GM12891 (cell line): ENCODE measurements at places on chromosomes 13 and 19.

DNA sequence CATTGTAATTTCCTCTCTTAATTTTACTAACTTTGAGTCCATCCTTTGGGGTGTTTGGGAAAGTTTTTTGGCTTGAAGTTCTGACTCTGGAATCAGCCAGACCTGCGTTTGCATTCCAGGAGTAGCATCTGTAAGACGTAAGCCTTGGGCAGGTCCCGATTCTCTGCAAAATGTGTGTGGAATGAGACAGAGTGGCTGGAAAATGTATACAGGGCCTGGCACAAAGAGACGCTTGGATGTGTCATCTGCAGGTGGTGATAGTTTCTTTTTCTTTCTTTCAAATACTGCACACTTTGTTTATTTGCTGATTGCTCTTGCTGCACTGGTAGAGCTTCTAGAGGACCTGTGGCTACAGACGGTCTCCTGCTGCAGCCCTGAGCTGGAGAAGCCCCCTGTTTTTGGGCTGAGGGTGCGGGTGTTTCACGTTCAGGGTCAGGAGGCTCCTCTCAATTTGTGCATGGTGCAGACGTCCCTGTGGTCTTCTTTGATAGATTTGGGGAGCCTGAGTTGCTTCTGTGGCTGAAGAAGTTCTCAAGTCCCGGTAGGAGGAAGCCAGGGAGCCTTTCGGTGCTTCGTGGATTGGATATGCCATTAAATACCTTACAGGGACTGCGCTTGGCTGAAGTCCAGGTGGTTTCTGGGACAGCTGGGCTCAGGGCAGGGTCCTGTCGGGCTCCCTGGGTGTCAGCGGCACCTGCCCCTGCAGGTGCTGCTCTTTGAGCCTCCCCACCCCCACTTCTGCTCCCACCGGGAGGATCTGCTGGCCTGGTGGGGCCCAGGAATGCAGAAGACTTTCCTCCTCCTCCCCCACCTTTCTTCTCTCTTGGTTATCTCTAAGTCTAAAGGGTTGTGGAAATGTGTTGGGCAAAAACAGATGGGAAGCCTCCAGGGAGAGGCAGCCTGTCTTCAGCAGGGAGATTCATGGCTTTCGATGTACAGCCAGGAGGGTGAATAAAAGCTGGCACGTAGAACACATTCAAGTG lies 44.0 kb upstream of the GAS6 start:
- no peak for DNase-seq

GRCh38 chr13:69423844-69424243 lies 683.8 kb upstream of the ATXN8OS start:
- DNase-seq: no peak

DNA sequence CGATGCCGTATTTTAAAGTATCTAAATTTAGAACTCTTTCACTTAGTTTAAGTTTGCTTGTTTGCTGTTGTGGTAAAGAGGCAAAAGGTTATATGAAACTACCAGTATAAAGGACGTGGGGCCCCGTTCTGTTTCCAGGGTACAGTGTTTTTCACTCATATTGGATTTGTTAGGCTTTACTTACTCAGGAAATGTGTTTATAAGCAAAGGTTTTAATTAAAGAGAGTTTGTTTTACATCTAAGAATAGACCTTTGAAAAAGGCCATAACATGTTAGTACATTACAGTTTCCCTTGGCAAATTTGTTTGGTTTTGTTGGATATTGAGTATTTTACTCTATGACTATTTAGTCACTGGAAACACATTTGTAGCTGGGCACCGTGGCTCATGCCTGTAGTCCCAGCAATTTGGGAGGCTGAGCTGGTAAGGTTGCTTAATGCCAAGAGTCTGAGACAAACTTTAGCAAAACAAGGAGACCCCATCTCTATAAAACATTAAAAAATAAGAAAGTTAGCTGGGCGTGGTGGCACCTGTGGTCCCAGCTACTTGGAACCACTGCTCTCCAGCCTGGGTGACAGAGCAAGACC lies 7.1 kb downstream of the DGKH start:
- no peak for DNase-seq

DNA sequence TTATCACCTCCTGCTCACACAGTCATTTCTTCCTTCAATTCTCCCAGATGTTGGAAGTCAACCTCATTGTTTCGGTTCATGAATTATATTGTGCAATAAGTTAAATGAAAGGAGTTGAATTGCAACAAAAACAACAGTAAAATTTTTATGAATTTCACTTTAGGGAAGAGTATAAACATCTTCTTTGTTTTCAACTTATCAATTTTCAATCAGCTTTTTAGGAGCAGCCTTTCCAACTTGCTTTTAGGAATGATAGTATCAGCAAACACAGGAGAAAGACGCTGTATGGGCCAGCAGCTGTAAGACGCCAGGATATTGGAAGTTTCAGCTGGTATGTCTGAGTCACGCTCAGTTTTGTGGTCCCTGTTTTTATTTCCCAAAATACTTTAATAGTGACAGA lies 132.5 kb upstream of the ARGLU1 start:
- no peak for DNase-seq

DNA sequence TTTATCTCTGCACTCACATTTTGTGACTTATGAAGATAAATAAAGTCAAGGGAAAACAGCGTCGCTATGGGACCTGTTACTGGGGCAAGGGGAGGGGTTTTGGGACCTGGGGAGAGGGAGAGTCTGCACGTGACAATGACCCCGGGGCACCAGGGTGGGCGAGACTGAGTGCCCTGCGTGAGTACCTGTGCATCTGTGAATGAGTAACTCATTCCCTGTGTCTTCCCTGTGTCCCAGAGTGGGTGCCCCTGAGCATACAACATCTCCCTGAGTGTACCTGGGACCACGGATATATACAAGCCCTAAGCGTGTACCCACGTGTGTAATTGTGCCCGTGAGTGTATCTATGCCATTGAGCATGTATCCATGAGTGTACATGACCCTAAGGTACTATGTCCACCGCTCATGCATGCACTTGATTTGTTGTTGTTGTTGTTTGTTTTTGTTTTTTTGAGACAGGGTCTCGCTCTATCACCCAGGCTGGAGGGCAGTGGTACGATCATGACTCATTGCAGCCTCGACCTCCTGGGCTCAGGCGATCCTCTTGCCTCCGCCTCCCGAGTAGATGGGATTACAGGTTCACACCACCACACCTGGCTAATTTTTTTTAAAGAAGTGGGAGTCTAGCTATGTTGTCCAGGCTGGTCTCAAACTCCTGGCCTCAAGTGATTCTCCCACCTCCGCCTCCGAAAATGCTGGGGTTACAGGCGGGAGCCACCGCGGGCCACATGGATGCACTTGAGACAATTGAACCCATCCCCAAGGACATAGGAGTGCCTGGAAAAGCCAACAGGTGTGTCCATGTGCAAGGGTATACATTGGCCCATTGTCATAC lies 645 bp upstream of the TRAPPC5 start:
- DNase-seq: no peak

GRCh38 chr13:69283301-69283700 lies 824.3 kb upstream of the ATXN8OS start:
- DNase-seq: no peak

DNA sequence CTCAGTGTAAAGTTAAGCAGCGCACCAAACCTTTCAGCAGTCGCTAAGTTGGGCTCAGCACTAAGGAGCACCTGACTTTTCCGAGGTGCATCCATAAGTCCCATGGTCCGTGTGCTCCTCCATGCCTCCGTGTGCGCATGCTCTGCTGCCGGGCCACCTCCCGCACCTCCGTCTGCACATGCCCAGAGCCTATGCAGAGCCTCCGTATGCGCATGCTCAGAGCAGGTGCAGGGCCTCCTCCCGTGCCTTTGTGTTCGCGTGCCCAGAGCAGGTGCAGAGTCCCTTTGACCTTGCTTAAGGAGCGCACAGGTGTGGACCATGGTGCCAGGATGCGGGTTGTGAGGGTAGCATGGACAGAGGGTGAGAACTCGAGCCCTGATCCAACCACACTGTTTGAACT lies 46.0 kb downstream of the ATP11A start:
- DNase-seq: no peak

DNA sequence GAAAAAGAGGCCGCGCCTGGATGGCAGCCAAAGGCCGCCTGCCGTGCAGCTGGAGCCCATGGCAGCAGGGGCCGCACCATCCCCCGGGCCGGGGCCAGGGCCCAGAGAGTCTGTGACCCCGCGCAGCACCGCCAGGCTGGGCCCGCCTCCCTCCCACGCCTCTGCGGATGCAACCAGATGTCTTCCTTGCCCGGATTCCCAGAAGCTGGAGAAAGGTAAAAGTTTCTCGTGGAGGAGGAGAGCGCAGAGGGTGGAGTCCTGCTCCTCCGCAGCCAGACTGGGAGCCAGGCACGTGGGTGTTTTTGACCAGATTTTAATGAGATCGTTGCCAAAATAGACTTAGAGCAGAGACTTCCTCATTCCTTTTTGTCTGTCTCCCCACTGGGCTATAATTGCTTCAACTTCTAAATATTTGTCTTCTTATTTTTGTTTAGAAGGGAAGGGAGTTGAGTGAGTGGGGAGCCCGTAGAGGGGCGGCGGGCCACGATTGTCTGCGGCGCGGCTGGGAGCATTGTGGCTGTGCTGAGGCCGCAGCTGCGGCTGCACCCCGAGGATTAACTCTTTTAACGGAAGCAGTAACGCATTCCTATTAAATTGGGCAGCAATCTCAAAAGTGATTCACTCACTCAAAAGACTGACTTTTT lies 22.8 kb upstream of the NDUFS7 start:
- DNase-seq: no peak

- no peak for DNase-seq
These were observed 183.9 kb upstream of the SOX21 start for GRCh38 chr13:94896238-94896637.

DNA sequence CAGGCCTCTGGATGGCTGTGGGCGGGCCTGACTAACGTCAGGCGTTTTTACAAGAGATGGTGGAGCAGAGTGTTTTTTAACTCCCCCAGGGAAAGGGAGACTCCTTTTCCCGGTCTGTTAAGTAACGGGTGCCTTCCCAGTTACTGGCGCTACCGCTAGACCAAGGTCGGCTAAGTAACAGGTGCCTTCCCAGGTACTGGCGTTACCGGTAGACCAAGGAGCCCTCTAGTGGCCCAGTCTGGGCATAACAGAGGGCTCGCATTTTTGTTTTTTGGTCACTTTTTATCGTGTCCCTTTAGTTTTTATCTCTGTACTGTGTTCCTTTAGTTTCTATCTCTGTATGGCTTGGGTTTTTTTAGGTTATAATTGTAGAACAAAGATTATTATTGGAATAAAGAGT lies 10.0 kb downstream of the ZNF383 start:
- DNase-seq: no peak

GRCh38 chr13:112700291-112701060 lies 10.6 kb downstream of the ATP11A start:
- DNase-seq: no peak

DNA sequence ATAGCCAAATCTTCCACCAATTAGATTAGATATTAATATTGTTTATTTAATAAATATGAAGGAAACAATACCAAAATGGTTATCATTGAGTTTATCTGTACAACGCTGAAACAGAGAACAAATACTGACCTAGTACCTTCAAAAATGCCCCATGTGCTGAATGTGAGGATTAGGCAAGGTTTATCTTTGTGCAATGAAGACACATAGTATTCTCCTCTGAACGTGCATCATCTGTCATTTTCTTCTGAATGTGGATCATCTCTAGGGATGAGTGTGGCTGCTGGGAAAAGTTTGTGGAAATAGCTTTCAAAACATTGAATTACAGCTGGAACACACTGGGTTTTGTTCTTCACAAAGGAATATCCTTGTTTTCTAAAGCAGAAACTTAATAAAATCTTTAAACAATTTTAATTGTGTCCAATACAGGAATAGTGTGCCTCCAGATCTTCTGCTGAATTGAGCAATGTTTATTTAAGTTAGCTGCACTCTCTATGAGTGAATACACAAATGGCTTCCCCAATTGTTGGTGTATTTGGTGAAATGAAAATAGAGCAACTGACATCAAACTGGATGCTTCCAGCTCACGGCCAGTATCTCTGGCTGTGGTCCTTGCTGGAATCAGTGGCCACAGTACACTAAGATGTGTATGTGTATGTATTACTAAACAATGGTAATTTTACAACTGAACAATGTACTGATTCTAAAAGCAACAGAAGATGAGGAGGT lies 6.7 kb downstream of the COL4A1 start:
- DNase-seq: no peak

GRCh38 chr19:55474269-55475265 lies 1.9 kb upstream of the ZNF628 start:
- no peak for DNase-seq

- DNase-seq: no peak
These were observed 56.8 kb downstream of the KLF12 start for GRCh38 chr13:74077375-74077774.

- DNase-seq: no peak
These were observed 14.4 kb downstream of the MEF2B start for GRCh38 chr19:19155495-19156219.

- DNase-seq: no peak
These were observed 3.4 kb upstream of the RFX2 start for GRCh38 chr19:6113616-6114188.

DNA sequence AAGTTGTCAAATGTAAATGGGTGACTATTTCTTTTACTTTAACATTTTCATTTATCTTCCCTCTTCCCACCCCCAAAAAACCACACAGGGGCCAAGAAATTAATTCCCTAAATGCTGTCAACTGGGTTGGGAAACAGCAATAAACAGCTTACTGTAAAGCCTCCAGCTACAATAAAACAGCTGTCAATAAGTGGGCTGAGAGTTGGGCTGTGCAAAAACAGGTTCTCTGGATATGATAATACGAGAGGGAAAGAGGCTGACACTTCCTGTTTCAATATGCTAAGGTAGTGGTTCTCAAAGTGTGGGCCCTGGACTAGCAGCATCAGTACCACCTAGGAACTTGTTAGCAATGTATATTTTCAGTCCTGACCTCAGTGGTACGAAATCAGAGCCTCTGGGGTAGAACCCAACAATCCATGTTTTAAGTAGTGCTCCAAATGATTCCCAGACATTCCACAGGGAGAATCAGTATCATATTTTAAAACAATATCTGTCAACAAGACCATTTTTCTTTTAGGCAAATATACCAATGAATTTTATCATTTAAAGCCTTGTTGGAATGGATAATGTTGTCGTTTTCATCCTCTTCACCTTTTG lies 8.4 kb downstream of the PCDH9 start:
- no peak for DNase-seq

- no peak for DNase-seq
These were observed 50.9 kb downstream of the TPT1 start for GRCh38 chr13:45289936-45290563.

DNA sequence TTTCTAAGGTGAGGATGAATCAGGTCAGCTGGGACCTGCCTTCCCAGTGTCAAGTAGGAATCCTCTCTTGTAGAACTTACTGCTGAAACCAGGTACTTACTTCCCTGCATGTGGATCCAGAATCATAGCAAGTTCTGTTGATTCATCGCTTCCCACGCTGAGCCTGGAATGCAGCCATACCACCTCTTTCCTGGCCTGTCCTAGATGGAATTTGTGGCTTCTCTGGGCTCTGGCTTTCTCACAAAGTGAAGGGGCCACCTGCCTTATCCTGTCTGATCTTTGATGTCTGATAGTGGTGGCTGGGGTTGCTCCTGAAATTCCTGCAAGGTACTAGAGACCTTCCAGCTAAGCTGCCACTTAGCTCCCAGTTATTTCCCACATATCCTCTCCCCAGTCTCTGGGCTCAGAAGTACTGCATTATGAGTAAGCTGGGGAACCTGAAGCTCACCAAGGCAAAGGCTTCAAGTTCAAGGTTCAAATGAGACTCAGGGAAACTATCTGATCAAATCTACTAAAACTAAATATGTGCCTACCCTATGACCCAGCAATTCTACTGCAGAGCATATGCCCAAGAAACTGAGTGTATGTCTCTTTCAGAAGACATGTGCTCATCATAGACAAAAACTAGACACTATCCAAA lies 103.5 kb downstream of the SUCLA2 start:
- DNase-seq: no peak
